Activated naive CD4-positive, alpha-beta T cell treated with Interleukin-2 at 50 U/mL for 16 hours (primary cell): ENCODE measurements at places on chromosomes 4 and X.

DNA sequence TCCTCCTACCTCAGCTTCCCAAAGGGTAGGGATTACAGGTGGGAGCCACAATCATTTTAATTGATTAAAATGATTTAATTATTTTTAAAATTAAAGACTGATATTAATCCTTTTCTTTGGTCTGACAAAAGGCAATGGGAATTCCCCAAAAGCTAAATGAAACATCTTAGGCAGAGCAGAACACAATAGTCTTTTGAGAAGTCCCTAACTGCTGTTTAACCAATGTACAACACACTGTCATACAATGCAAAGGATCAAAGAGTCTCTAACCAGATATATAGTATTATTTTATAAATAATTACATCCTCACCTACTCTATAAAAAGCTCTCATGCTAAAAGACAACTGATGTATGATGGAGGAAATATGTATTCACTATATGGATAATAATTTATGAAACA, 47.0 kb downstream of the THAP9 start:
- no peak for DNase-seq

DNA sequence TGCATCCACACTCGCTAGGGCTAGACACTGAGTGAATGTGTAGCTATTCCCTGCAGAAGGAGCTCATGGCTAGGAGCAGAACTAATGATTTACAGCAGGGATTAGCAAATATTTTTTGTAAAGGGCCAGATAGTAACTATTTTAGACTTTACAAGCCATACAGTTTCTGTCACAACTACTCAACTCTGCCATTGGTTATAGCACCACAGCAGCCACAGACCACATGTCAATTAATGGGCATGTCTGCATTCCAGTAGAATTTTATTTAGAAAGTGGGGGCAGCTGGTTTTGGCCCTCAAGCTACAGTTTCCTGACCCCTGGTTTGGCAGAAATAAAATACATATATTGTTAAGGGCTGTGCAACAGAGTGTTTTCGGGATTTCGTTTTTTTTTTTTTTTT, 192.6 kb downstream of the FRMPD4 start:
- DNase-seq = no peak

DNA sequence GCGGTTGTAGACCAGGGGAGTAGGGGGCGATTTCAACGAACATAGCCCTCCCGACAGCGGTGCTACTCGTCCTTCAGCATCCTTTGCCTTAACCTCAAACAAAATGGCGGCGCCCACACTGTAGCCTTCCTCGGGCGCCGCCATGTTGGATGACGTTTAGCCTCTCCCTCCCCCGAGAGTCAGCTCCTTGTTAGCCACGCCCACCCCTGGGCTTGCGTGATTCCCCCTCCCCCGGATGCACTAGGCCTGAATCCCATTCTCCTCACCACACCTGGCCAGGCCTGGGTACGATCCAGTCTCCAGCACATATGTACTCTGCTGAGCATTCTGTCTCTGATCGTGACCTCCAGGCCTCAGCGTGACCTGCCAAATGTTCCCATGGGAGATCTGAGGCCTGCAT, 49.0 kb upstream of the ZNF157 start:
- DNase-seq = no peak

DNA sequence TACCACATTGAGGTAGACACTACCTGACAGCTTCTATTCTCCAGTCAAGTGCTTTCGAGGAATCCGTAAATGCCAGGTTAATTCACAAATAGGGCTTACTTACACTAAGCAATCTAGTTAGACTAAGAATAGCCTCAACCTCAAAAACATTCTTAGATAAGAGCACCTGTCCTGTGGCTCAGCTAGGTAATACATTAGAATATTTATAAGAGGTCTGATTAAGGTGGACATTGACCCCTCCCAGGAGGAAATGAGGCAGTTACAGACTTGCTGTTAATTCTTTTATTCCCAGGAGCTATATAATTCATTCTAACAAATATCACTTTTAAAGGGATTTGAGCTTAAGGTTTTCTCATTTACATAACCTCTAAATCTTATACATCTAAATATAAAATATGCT, 758.1 kb downstream of the GRID2 start:
- no peak for DNase-seq

GRCh38 chrX:65985922-65986588, 53.8 kb downstream of the VSIG4 start:
- peak; percentile 47 for DNase-seq

GRCh38 chr4:7444314-7444713, 9.6 kb upstream of the PSAPL1 start:
- DNase-seq = no peak

- DNase-seq = no peak
Measured at GRCh38 chr4:121096629-121097028, 24.3 kb upstream of the NDNF start.
